ENCODE measurements at places on chromosomes 12 and 14.

DNA sequence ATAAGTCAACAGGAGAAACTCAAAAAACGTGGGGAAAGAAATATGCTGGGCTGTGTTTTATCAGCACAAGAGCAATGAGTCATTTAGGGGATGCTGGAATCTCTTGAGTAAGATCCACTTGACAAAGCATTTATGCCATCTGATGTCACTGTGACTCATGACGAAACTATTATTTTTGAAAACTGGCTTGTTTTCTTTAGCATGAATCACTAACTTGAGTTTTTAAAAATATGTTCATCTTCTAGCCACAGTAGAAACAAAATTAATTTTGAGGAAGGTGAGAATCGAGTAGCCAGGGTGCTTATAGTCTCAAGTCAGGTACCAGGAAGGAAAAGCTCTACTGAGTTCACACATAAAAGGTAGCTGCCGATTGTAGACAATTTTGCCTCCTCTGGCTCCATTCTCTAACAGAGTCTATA lies 456.2 kb upstream of the MGAT4C start:
- peak; percentile 94 for DNase-seq

DNA sequence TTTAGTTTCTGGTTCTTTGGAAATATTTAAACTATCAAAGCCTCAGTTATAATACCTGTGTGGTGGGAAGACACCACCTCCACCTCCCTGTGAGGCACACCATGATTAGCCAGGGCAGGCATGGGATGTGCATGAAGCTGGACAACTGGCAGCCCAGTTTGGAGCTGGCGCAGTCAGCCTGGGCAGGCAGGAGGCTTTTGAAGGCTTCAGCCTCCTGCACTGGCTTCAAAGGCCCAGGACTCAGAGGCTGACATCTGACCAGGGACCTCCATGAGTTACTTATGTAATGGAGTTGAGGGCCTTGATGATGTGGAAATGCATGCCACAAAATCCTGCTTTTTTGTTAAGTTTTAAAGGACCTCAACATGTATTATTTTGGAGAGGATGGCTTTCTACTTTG lies 30.3 kb downstream of the C14orf132 start:
- DNase-seq, result no peak

- DNase-seq, result no peak
Measured at GRCh38 chr14:73815849-73816248, 35.8 kb upstream of the PTGR2 start.

GRCh38 chr12:131927110-131928079 lies 1.7 kb upstream of the PUS1 start:
- DNase-seq, result no peak

- DNase-seq, result no peak
Measured at GRCh38 chr12:12812174-12812573, 972 bp upstream of the DDX47 start.

GRCh38 chr14:71238835-71239234 lies 331.6 kb downstream of the PCNX1 start:
- no peak for DNase-seq

- DNase-seq, result no peak
Measured at GRCh38 chr14:38791862-38792261, 311.2 kb downstream of the SEC23A start.

DNA sequence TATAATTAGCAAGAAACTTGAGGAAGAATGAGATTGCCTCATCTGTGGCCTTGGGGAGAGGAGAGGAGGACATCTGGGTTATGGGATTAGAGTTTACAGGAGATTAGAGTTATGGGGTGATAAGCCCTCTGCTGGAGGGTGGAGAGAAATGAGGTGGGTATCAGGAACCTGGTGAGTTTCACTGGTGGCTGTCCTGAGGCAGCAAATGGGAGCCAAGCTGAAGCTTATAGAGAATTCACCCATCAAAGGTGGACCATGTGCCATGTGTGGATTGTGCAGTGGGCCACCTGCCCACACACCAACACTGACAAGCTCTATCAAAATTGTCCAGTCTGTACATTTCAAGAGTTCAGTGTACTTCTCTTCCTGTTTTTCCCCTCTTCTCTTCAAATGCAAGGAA lies 135.3 kb downstream of the AEBP2 start:
- DNase-seq, result no peak

- no peak for DNase-seq
Measured at GRCh38 chr14:75022655-75023054, 19.9 kb downstream of the EIF2B2 start.

DNA sequence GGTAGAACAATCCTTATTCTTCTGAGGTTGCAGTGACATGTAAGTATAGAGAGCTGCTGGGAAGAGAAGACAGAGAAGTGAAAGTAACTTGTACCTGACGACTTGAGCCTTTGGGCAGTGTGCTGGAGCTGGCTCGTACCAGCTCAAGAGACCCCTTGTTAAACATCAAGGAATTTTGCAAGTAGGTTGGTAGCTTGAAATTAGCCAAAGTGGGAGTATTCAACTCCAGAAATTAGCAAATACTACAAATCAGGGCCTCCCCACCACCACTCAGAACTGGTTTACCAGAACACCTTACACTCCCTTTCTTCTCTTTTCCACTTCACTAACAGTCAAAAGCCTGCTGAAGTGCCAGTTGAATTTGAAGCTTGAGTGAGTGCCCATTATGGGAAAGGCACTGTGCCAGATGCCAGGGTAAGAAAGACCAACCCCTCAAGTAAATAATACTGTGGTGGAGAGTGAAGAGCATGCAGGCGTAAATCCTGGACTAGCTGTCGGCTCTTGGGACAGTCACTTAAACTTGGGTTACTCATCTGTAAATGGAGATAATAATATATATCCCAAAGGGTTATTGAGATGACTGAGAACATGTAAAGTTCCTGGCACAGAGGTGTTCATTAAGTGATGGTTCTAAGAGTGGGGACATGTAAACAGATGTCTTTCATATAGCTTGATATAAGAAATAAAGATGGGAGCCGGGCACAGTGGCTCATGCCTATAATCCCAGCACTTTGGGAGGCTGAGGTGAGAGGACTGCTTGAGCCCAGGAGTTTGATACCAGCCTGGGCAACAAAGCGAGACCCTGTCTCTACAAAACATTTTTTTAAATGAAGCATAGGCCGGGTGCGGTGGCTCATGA lies 27.0 kb upstream of the EID3 start:
- DNase-seq, result no peak

- DNase-seq, result no peak
Measured at GRCh38 chr14:95402578-95402977, 82.9 kb upstream of the CLMN start.

GRCh38 chr14:95831468-95831867 lies 45.2 kb upstream of the TUNAR start:
- no peak for DNase-seq

GRCh38 chr12:131044136-131044535 lies 90.4 kb downstream of the ADGRD1 start:
- no peak for DNase-seq
